Effector CD4-positive, alpha-beta T cell (primary cell): ENCODE measurements at places on chromosomes 1 and 21.

DNA sequence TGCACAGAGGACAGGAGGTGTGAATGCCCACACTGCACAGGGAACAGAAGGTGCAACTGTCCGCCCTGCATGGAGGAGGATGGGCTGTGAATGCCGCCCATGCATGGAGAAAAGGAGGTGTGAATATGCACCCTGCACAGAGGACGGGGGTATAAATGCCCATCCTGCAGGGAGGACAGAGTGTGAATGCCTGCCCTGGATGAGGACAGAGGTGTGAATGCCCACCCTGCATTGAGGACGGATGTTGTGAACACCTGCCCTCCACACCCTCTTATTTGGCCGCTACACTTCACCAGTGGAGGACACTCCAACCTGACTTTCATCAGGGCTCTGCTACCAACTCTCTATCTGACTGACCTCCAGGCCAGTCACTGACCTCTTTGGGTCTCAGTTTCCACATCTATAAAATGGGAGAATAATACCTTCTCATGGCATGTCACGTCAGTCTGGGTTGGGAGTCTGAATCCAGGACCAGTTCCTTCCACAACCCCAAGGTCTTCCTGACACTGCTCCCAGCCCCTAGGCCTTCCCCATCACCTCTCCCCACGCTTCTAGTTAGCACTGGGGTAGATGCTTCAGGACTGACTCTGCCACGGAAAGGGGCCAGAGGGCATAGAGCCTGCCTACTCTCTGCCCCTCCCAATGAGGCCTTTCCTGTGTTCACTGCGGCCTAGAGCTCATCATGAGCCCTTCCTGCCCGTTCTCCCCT is 28.4 kb downstream of the ZBTB17 start:
- no peak for DNase-seq

DNA sequence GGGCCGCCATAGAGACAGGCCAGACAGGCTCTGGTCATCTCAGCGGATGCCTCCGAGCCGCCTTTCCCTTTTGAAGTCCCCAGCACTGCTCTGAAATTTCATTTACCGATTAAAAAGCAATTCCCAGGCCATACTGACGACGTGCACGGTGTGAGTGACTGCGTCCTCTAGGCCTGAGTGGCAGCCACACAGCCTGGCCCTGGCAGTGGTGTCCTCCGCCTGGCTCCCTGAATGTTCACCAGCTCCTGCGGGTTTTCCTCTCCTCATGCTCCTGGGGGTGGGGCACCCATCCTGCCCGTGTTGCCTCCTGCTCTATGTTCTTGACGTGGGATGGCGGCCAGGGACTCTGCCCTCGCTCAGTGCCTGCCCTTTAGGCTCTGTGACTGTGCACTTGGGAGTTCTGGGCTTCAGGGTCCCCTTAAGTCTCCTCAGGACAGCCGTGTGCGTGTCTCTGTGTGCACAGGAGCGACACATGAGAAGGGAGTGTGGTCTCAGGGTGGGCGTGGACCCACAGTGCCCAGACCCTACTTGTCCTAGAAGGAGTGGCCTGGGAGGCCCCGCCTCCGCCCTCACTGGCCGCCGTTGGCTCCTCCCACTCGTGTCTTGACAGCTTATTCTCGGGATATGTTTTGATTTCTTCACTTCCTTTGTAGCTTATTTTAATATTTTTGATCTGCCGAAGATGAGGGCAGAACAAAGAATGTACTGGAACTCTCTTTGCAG is 3.6 kb downstream of the SKI start:
- peak; percentile 75 for DNase-seq

- DNase-seq = no peak
These were observed 124.2 kb upstream of the B3GALT2 start for GRCh38 chr1:193310564-193310963.

DNA sequence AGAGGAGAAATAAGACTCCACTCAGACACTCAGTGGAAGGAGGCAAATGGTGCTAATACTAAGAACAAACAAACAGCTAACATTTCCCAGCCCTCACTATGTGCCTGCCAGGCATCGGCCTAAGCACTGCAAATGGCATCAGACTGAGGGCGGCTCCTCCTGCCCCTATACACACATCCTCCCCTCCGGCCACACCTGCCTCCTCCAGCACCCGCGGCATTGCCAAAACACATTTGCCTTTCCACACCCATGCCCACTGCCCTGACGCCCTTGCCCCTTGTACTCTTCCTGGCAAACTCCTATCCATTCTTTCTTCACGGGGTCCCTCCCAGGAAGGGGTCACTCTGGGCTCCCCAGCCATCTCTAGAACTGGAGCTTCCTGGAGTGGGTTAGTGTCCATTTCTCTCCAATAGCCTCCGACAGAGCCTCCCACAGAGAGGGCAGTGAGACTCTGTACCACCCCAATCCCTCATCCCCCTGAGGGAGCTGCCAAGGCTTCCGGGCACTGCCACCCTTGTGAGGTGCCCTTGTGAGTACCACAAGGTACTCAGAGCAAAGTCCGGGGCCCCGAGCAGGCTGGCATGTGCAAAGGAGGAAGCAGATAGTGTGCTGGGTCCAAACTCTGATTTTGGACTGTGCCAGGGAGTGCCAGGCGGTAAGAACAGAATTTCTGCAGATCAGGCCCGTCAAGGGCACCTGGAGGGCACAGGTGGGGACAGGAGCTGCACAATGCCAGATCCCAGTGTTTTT is 959 bp downstream of the AKR7A3 start:
- DNase-seq = no peak
